ENCODE measurements at places on chromosomes 5 and 9.

GRCh38 chr5:163571744-163572143 lies 66.3 kb downstream of the MAT2B start:
- no peaks in the 10 kb centered on the region for H3K27me3 ChIP-seq
- H3K27ac ChIP-seq = no peak overlapping the region
- no peak for DNase-seq
- no peaks in the 10 kb centered on the region for H3K36me3 ChIP-seq
- no peaks in the 10 kb centered on the region for H3K4me1 ChIP-seq

DNA sequence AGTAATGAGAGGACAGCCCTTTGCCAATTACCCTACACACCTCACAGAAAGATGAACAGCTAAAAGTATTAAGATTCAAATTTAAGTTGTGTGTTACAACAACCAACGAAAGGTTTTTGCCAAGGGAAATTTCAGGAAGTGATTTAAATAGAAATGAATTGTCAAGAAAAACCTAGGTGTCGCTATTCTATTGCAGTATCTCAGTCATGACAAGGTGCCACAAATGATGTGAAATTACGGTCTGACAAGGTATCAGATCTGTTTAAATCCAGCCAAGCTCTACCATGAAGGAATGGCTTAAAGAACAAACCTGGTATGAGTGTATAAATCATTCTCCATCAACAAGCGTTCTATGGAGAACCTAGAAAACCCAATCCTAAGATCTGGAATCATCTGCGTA lies 189.7 kb downstream of the ATPSCKMT start:
- H3K4me3 ChIP-seq = no peak overlapping the region
- no peak for DNase-seq
- no peaks in the 10 kb centered on the region for H3K36me3 ChIP-seq
- no peaks in the 10 kb centered on the region for H3K4me1 ChIP-seq
- no peaks in the 10 kb centered on the region for H3K27me3 ChIP-seq

DNA sequence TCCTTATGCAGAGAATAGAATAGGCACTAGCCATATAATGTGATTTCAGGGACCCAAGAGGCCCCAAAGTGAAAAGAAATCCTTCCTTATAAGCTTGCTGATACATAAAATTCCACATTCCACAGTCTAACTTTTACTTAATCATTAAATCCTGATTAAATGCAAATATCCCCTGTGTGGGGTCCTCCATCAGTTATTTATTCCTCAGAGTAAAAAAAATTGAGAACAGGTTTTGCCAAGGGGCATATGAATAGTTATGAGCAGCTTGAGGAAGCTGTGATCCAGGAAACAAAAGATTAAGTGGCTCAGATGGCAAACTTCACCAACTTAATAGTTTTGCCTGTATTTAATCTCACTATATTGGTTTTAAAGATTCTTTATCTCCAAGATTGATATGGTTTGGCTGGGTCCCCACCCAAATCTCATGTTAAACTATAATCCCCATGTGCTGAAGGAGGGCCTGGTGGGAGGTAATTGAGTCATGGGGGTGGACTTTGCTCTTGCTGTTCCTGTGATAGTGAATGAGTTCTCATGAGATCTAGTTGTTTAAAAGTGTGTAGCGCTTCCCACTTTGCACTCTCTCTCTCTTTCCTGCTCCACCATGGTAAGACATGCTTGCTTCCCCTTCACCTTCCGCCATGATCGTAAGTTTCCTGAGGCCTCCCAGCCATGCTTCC lies 324.9 kb downstream of the NPR3 start:
- no peaks in the 10 kb centered on the region for H3K27me3 ChIP-seq
- DNase-seq = peak; percentile 5
- no peaks in the 10 kb centered on the region for H3K4me1 ChIP-seq
- H3K36me3 ChIP-seq = no peaks in the 10 kb centered on the region
- no peak overlapping the region for H3K27ac ChIP-seq

- no peak for DNase-seq
- H3K4me3 ChIP-seq = no peak overlapping the region
- no peak overlapping the region for H3K27ac ChIP-seq
- peaks cover 2% of the 10 kb centered on the region for H3K4me1 ChIP-seq
- H3K27me3 ChIP-seq = no peaks in the 10 kb centered on the region
These were observed 24.7 kb upstream of the LMNB1 start for GRCh38 chr5:126752081-126752785.

DNA sequence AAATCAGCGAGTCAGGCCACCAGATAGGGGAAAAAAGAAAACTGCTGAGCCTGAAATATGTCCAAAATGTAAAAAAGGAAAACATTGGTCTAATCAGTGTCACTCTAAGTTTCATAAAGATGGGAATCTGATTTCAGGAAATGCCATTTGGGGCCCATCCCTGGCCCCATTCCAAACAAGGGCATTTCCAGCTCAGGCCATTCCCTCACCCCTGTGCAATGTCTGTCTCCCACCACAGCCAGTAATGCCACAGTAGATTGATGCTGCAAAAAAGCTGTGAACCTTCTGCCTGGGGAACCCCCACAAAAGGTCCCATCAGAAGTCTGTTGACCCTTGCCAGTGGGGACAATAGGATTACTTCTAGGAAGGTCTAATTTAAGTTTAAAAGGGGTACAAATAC lies 199.6 kb downstream of the YTHDC2 start:
- H3K36me3 ChIP-seq = no peaks in the 10 kb centered on the region
- no peak for DNase-seq
- no peak overlapping the region for H3K27ac ChIP-seq
- no peaks in the 10 kb centered on the region for H3K4me1 ChIP-seq
